GM18507 (cell line): ENCODE measurements at places on chromosomes 4 and X.

DNA sequence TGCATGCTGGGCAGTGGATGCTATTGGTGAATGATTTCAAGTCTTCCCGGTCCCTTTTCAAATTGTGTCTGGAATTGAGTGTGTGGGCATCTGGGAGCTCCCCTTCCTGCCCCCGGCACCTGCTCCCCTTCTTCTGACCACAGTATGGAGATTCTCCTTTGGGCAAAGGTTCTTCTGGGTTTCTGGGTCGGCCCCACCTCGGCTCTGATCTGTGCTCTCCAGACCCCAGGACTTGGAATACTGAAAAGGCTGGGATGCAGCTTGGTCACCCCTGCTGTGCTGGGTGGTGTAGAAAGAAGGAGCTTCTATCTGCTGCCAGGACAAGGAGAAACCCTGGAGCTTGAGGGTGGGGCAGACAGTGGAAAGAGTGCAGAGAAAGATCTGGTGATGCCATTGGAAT lies 78.8 kb downstream of the WFS1 start:
- no peak for DNase-seq

DNA sequence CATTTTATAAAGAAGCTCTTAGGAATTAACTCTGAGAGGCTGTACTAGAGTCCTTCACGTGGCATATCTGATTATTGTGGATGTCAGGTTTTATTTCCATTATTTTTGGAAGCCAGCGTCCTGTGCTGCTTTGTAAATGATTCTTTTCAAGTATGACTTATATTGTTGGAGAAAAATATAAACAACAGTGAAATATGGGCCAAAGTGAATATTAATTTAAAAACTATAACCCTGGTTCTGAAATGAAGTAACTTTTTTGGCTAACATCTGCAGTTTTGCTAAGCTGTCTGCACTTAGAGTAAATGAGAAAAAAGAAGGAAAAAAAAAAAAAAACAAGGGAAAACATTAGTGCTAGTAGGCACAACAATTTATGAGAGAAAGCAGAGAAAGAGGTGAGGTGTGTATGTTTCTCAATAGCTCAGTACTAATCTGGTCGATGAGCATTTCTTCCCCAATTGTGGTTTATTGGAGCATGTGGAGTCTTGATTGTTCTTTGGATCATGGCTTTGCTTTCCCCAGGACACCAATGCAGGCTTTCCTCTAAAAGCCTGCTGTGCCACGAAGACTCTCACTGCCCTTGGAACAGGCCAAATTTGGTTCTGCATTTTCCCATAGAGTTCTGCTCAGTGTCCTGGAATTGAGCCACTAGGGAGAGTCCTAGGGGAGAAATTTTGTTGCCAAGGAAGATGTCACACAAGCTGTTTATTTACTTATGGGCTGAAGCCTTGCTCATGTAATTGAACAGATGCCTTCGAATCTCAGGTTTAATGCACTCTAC lies 273.3 kb downstream of the DKK2 start:
- no peak for DNase-seq

DNA sequence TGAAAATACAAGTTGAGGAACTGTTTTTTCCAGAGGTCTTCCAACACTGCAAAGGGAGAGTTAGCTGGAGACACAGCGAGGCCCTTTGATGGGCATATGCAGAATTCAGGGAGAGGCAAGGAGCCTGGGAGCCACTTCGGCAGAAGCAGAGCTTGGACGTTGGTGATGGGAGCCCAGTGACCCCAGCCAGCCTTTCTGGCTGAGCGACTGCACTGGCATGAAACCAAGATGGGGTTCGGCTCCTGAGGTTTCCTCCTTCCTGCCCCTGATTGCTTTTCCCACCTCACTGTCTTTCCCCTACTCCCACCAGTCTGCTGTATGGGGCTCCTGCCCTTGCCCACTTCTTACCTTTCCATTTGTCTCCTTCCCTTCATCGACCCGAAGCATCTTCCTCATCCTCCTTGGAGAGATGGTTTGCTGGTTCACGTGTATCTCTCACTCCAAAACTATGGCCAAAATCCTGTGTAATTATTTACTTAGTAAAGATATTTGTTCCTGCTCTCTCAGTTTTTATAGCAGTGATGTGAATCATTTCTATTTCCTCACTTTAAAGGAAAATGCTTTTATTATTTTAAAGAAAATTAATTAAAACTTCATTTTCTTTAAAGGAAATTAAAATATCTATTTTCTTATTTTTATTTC lies 100.5 kb downstream of the NFKB1 start:
- no peak for DNase-seq

- no peak for DNase-seq
Observed at GRCh38 chrX:9611436-9612145, 146.7 kb downstream of the TBL1X start.

GRCh38 chrX:45622538-45622937 lies 421.9 kb upstream of the DIPK2B start:
- DNase-seq = no peak

DNA sequence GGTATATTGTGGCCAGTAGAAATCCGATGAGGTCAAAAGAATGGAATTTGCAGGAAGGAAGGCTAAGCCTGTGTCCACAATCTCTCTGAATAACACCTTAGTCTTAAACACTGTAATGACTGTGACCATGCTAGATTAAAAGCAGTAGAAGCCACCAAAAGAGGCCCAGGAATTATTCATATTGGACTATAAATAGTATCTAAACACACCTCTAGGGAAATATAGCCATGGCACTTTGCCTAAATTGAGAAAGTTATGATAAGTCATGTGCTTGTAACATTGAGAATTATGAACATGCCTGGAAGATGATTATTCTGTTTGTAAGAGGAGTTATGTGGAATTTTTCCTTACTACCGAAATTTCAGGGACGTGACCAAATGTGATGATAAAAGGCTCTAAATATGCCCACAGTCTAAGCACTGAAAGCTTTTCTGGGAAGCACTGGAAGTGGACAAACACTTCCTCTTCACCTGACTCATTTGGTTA lies 298.5 kb downstream of the KCTD8 start:
- DNase-seq = no peak

GRCh38 chrX:101803451-101803850 lies 128.4 kb downstream of the ZMAT1 start:
- no peak for DNase-seq
